G401 (cell line): ENCODE measurements at places on chromosomes 11 and 22. TPM values are rescaled to one million over a fixed set of nuclear protein-coding genes. Genes with fewer than 3 reads are reported as not detected.

The RAB3IL1 gene
- 12.4 and 19.0 TPM in 2 replicates for total RNA-seq

The OR5D14 gene
- total RNA-seq = not detected in 2 replicates

The APOL4 gene
- not detected in 2 replicates for total RNA-seq

The BTBD18 gene
- not detected in 2 replicates for total RNA-seq

The ADORA2A gene
- 1.1 and 1.2 TPM in 2 replicates for total RNA-seq

The FADD gene
- 65.3 and 69.2 TPM in 2 replicates for total RNA-seq

The DEUP1 gene
- total RNA-seq = not detected in 2 replicates

The IFITM1 gene
- 76.4 and 108 TPM in 2 replicates for total RNA-seq

The ST14 gene
- total RNA-seq = not detected in 2 replicates

The HORMAD2 gene
- total RNA-seq = 9.0 TPM in 1 of 2 replicates, not detected in the other

The TESMIN gene
- 3.6 and 9.5 TPM in 2 replicates for total RNA-seq
